ENCODE measurements at places on chromosomes 1 and 21.

- DNase-seq = no peak
Measured at GRCh38 chr1:1098681-1099421, 17.0 kb downstream of the C1orf159 start.

DNA sequence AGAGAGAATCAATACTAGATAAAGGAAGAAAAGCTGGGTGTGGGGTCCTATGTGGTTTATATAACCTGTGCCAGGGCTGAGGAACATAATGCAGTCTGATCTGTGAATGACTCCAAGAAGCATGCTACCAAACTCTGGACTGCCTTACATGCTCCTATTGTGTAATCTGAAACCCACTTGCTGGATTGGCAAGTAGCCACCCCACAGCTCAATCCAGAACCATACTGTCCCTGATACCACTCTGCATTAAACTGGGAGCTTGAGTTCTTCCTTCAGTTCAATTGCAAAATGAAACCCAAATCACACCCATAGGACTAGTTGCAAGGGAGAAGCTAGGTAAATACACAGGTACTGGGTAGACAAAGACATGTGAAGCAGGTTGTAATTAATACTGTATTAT is 115.4 kb upstream of the NEGR1 start:
- DNase-seq = peak; percentile 25

DNA sequence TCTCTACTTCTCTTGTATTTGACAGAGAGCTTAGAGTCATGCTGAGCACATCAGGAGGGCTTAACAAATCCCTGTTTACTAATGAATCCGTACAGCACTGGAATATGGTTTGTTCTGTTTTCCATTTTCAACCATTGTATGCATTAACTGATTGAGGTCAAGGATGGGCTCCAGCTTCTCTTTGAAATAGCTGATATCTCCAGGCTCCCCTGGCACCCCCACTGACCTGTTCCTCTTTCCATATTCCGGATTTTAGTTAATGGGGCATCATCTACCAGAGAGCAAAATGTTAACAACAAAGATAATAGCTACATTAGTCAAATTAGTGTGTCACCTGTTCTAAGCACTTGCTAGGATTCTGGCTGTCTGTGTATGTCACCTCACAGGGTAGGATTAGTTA is 57.6 kb downstream of the NENF start:
- no peak for DNase-seq

- DNase-seq = no peak
Measured at GRCh38 chr1:44720281-44720680, 10.7 kb downstream of the RNU5D-1 start.

- no peak for DNase-seq
Measured at GRCh38 chr1:236979149-236979900, 24.9 kb downstream of the MT1HL1 start.

DNA sequence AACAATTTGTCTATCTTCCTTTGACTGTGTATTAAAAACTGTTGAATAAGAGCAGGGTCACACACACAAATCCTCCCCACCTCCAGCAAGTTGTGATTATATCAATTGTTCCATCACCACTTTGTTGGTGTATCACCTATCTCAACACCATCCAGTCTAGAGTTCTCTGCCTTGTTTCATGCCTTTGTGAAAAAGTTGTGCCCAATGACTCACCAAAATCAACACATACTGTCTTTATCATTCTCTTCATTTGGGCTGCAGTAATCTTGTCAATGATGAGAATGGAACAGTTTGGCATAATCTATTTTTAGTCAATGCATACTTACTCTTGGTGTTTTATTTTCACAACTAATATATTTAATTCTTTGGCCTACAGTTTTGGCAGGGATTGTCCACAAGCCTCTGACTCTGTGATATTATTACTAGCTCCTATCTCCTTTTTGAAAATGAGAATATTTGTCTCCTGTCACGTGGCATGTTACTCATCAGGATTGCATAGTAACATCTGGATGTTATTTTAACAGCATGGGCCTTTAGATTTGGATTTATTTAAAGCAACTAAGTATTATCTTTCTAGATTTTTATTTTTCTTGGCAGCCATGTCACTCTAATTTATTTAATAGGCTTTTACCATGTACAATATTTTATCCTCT is 5.1 kb downstream of the C1orf87 start:
- DNase-seq = no peak

DNA sequence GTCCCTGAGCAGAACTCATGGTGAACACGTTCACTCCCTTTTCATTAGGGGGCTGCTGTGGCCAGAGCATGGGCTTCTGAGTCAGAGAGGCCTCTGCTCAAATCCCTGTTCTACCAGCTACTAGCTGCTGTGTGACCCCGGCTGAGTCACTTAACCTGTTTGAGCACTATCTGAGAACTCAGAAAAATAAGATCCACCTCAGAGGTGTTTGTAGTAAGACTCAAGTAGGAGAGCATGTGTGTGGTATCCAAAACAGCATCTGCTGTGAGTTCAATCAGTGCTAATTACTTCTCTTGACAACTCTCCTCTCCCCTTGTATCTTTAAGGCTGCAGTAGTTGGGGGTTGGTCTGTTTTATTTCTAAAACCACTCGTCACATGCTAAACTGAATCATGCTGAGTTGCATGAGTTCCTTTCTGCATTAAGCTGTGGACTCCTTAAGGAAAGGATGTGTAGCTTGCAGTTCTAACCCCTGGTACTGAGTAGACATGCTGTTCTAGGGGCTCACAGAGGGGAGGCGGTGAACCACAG is 39.7 kb upstream of the JUN start:
- DNase-seq = no peak

DNA sequence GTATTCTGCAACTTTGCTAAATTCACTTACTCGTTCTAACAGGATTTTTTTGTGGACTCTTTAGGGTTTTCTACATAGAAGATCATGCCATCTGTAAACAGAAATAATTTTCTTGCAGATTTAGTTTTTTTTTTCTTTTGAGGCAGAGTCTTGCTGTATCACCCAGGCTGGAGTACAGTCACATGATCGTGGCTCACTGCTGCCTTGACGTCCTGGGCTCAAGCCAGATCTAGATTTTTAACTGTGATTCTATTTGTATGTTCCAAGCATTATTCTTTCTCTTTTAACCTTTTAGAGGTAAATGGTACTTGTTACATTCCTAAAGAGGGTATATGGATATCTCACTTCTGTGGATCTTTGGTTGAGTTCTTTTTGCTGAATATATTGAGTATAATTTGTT is 18.6 kb downstream of the FABP3 start:
- DNase-seq = no peak

GRCh38 chr1:213291526-213291925 is 240.5 kb downstream of the RPS6KC1 start:
- DNase-seq = no peak

GRCh38 chr1:6801966-6802365 is 16.7 kb downstream of the CAMTA1 start:
- DNase-seq = no peak

- no peak for DNase-seq
Measured at GRCh38 chr1:160996178-160996577, 24.8 kb downstream of the F11R start.

- DNase-seq = no peak
Measured at GRCh38 chr1:83692524-83693381, 306.2 kb downstream of the TTLL7 start.

DNA sequence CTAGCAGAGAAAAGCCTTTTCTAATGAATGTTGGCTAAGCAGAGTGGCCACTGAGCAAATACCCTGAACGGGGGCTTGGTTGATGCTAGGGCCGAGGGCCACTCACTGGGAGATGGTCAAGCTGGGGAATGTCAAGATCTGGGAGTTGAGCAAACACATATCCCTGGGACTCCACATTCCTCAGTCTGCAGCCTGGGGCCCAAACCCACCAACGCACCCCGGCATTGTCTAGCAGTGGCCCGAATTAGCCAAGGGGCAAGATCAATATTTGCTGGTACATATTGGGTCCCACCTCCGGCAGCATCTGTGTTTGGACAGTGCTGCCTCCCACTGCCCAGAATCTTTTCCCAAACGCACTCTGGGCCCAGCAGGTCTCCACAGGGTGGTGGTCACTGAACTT is 144.1 kb downstream of the TRABD2B start:
- no peak for DNase-seq

DNA sequence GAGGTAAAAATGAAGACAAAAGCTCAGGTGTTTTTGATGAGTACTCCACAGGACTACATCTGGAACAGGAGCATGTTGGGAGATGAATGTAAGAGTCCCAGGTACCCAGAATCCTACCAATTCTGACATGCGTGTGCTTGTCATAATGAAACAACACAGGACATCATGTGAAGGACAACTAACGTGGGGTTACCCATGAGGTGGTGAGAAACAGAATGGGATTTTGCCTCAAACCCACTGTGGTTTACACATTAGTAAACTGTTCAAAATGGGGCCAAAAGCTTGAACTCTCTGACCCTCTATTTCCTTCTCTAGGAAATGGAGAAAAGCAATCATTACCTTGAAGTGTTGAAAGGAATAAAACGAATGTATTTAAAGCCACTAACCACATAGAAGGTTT is 266.2 kb downstream of the RGS7 start:
- DNase-seq = no peak

DNA sequence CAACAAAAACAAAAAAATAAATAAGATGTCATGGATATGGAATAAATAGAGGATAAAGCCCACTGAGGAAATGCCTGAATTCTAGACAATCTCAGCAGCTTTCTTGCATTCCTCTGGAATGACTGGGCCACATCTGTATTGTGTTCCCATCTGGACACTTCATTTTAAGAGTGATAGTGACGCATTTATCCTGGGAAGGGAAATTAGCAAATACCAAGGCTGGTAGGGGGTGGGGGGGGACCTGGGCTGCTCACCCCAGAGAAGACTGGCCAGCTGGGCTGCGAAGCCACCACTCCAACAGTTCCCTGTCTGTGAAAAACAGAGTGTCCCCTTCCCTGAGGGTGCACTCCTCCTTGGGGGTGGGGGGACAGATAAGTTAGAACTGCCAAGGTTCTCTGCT is 106.3 kb downstream of the HIVEP3 start:
- no peak for DNase-seq

DNA sequence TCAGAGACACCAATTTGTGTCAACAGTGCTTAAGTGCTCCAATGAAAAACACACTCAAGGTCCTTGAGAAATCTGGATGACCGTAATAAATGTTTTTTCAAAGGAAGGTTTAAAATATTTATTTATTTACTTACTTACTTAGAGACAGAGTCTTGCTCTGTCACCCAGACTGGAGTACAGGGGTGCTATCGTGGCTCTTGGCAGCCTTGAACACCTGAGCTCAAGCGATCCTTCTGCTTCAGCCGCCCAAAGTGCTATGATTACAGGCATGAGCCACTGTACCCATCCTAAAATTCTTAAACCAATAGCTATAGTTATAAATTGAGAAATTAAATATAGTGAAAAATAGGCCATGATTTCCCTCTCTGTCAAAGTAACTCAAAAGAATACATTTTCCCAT is 17.3 kb upstream of the ERICH3 start:
- DNase-seq = peak; percentile 14

- DNase-seq = no peak
Measured at GRCh38 chr1:210558302-210558701, 229.6 kb downstream of the HHAT start.

- no peak for DNase-seq
Measured at GRCh38 chr1:40353082-40353481, 20.4 kb upstream of the SMAP2 start.

GRCh38 chr1:180530501-180530900 is 28.1 kb upstream of the ACBD6 start:
- no peak for DNase-seq

DNA sequence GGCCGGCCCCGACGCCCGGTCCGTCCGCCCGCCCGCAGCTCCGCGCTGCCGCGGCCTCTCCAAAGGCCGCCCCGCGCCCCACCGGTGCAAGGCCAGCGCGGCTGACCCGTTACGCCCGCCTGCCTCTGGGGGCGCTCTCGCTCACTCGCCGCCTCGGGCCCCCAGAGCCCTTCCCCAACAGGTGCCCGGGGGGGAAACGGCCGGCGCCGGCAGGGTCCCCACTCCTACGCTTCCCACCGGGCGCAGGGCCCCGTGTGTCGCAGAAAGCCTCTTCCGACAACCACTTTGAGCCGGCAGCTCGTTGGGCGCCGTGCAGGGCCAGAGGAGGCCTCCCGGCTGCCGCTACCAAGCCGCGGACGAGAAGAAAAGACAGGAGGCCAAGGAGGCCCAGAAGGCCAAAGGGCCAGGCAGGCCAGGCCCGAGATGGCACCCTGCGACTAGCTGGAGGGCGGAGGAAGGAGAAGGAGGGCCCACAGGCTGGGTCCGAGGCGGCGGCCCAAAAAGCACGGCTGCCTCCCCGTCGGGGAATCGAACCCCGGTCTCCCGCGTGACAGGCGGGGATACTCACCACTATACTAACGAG is 64.9 kb upstream of the FCGR2A start:
- DNase-seq = no peak

DNA sequence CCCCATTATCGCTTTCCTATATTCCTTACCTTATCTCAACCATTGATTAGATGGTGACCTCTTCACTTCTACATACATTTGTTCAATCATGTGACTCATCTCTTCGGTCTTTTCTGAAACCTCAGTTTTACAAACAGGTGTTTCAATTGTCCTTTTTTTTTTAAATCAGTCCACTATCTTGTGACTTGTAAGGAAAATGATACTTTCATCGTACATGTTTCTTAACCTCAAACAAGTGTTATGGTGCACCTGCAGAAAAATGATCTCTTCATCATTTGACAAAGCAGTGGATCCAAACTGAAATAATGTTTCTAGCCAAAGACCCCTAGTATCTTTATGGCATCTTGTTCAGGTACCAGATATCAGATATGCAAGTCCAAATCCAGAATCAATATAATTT is 1157.2 kb downstream of the MRPL39 start:
- DNase-seq = no peak
